ENCODE measurements at places on chromosomes 11 and 22.

DNA sequence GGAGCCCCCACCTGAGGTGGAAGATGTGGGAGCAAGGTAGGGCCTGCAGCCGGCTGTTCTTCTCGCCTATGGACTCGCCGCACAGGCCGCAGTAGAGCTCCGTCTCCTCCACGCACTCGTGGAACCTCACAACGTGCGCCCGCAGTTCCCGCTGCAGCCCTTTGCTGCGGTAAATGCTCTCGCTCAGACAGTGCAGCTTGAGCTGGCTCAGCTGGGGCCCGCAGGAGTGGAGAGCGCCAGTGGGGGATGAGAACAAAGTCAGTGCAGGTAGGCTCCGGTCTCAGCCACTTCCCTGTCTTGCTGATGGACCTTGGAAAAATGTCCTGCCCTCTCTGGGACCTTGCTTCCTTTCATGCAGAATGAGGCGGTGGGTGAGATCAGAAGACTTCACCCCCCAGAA lies 10.2 kb downstream of the RAPSN start:
- no peak for DNase-seq

GRCh38 chr11:19980388-19980787 lies 179.9 kb downstream of the DBX1 start:
- no peak for DNase-seq

GRCh38 chr11:12110714-12111548 lies 541 bp downstream of the MICAL2 start:
- no peak for DNase-seq

- no peak for DNase-seq
Measured at GRCh38 chr11:130740819-130741218, 175.5 kb downstream of the SNX19 start.

DNA sequence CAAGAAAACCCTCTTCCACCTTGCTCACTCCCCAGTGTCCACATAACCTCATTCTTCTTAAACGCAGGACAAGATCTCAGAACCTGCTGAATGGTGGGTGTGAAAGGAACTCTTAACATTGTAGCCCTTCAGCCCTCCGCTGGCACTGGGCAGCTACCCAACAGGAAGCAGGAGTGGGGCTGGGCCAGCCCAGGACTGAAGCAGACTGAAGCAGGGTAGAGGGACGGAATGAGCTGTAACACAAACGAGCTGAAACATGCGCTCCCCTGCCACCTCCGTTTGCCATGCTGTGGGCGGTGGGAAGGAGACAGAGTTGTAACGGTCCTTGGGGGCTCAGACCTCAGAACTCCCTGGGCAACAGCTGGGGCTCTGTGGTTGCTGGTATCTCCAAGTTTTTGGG lies 23.6 kb downstream of the NPAT start:
- DNase-seq: no peak

GRCh38 chr11:83294208-83294607 lies 8.0 kb upstream of the CCDC90B start:
- DNase-seq: no peak

GRCh38 chr22:17117890-17118289 lies 3.3 kb downstream of the TMEM121B start:
- DNase-seq: peak; percentile 17

DNA sequence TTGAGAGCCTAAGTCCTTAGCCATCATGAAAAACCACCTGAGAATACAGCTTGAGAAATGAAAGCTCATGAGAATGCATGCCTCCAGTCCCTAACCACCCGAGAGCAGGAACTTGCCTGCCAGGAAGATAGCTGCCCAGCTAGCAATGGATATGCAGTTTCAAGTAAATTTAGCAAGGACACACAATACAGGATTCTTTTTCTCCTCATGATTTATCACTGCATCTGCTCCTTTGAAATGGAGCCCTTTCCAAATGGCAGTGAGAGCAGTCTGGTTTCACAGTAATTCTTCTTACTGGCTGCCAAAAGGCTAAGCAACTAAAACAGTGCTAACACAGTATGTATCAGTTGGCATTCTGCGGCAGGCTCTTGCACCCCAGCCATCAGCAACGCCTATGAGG lies 109.9 kb downstream of the MICAL3 start:
- DNase-seq: no peak

- DNase-seq: no peak
Measured at GRCh38 chr11:117874253-117874909, 2.1 kb downstream of the FXYD6 start.

GRCh38 chr11:10813945-10814344 lies 5.2 kb upstream of the EIF4G2 start:
- DNase-seq: no peak

GRCh38 chr11:64489831-64490441 lies 101.1 kb upstream of the SLC22A12 start:
- peak; percentile 35 for DNase-seq

DNA sequence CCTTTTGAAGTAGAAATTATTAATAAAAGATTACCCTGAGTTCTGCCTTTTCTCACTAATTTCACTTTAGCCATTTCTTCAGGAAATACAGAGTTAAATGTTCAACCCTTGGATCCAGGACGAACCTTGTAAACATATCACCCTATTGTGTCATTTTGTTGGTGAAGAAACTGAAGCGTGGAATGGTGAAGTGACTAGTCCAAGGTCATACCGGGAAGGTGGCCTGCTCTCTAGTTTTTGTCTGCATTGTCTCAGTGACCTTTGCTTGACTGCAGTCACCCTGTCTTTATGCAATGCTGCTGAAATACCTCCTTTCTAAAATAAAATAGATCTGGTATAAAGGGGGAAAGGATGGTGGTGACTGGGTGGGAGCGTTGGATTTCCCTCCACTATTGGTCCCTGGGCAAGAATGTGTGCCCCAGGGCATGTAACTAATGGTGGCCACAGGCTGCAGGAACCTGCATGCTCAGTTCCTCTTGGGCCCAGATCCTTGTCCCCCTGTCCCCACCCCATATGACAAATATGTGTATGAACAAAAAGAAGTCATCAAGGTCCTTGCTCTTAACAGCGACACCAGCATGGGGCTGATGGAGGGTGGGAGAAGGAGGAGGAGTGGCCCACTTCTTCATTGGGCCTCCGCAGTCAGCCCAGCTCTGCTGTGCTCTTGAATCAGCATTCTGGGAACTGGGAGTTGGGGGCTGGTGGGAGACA lies 977 bp upstream of the SORL1-AS1 start:
- DNase-seq: no peak

- DNase-seq: no peak
Measured at GRCh38 chr11:46383974-46384701, 2.7 kb downstream of the MDK start.

- DNase-seq: no peak
Measured at GRCh38 chr11:15750535-15751308, 605.6 kb downstream of the SOX6 start.

DNA sequence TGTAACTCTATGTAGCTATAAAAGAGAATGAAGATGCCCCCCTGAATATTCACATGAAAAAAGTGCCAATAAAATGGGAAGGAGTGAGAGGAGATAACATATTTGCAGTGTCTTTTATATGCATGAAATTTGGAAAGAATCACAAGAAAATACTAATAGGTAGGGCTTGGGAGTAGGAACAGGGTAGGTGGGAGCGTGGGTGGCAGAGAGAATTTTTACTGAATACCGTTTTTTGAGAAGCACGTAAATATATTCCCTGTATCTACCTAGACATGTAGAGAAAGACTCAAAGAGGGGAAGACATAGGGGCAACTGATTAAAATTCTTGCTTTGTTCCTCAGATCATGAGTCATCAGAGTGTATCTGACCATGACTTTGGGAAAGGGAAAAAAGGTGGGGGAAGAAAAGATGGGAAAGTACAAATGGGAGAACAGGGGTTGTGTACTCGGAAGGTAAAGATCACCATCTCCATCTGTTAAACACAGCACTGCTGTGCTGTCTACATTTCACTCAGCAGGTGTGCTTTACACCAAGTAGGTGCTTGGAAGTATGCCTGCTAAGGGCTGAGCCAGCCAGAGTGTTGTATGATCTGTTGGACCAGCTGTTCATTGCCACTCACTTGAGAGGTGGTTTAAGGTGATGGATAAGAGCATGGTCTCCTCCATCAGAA lies 16.0 kb downstream of the PRR5L start:
- no peak for DNase-seq

GRCh38 chr22:45468872-45469271 lies 33.8 kb upstream of the FBLN1 start:
- DNase-seq: no peak

DNA sequence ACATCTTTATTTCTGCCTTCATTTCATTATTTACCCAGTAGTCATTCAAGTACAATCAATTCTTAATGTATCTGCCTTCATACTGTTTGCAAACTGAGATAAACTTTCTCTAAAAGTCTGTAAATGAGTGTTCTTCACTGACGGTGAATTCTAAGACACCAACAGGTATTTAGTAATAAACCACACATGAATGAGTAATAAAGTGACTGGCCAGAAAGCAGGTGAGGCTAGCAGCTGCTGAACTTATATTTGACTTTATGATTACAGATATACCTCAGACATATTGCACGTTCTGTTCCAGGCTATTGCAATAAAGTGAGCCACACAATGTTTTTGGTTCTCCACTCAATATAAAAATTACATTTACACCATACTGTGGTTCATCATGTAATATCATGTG lies 1894.0 kb upstream of the RAG2 start:
- no peak for DNase-seq

- DNase-seq: no peak
Measured at GRCh38 chr11:57192316-57192715, 10.6 kb downstream of the LRRC55 start.

GRCh38 chr11:46346886-46347636 lies at the start of gene DGKZ:
DGKZ (plus strand) TSS chr11:46347463; CDS start chr11:46347660, 197 bp downstream.
- peak; percentile 95 for DNase-seq

- DNase-seq: no peak
Measured at GRCh38 chr11:71204294-71204693, 48.1 kb downstream of the SHANK2 start.

GRCh38 chr11:108551651-108552462 lies 41.7 kb downstream of the EXPH5 start:
- no peak for DNase-seq

GRCh38 chr11:65165410-65166317 lies 4.4 kb upstream of the SPDYC start:
- no peak for DNase-seq

DNA sequence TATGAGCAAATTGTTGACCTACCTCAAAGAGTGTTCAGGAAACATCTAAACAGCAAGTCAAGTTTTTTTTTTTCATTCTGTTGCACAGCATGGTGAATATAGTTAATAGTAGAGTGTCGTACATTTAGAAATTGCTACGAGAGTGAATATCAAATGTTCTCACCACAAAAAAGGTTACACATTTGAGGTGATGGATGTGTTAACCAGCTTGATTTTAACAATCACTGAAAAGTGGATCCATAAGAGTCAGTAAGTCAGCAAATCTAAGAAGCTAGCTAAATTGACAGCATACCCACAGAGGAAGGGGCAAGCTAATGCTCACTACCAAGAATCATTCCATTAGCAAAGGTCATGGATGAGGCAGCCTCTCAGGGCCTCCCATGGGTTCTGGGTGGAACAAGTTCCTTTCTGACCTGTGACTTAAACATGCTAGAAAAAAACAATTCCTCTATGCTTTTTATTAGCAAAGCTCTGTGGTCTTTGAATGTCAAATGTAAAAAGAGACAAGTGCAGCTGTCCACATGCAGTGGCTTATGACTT lies 235.4 kb upstream of the CCDC179 start:
- no peak for DNase-seq

- no peak for DNase-seq
Measured at GRCh38 chr11:118629761-118630661, 22.6 kb downstream of the PHLDB1 start.

DNA sequence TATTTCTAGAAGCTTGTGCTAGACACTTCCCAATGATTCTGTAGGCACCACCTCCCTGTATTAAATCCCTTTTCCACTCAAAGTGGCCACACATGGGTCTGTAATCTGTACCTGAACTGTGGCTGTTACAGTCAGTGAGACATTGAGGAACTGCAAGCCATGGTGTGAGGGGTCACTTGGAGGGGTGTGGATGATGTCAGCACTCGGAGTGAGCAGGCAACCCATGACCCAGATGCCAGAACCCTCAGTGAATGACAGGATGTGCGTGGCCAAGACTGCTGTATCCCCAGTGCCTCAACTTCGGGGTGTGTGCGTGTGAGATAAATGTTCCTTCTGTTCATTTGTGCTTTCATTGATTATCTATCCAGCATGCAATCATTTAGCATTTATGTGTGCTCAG lies 14.7 kb upstream of the SHANK3 start:
- DNase-seq: no peak

- DNase-seq: no peak
Measured at GRCh38 chr22:35315141-35315854, 15.6 kb downstream of the TOM1 start.

GRCh38 chr11:73330569-73331093 lies 22.6 kb downstream of the ARHGEF17 start:
- DNase-seq: no peak
